ENCODE measurements at places on chromosomes 12 and 14.
A peak's percentile ranks its signal among the peaks of the same experiment; 100 is the strongest.

DNA sequence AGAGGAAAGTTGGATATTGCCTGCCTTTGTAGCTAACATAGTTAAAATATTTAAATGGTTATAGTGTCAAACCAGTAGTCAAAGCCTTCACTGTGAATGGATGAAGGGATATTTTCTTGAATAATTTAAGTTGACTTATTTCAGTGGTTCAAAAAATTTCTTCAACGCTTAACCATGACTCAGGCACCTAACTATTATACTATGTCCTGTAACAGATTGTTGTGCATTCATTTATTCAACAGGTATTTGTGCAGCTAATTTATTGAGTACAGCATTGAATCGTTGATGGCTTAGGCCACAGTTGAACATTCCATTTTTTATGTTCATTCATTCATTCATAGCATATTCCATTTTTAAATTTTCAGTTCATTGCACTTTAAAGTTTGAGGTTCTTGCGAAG, 9.2 kb downstream of the HIF1A start:
- DNase-seq: no peak

GRCh38 chr12:10159280-10159679, 12.7 kb downstream of the OLR1 start:
- no peak for DNase-seq

GRCh38 chr14:92348154-92348553, 25.2 kb downstream of the SLC24A4 start:
- DNase-seq: peak; percentile 83

DNA sequence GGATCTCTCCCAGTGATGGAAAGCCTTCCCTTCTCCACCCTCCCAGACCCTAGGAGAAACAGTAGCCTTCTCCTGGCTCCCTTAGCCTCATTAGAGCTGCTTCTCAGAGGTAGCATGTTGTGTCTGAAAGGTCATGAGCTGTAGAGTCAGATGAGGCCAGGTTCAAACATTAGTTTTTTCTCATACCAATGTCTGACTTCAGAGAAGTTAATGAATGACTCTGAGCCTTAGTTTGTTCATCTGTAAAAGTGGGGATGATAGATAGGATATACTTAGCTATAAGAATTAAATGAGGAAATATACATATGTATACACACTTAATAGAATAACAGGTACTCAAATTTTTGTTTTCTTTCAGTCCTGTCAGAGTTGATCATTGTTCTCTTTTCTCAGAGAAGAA, 523 bp downstream of the SLC6A13 start:
- DNase-seq: no peak

GRCh38 chr12:23084236-23084995, 459.4 kb downstream of the ETNK1 start:
- DNase-seq: peak; percentile 37

DNA sequence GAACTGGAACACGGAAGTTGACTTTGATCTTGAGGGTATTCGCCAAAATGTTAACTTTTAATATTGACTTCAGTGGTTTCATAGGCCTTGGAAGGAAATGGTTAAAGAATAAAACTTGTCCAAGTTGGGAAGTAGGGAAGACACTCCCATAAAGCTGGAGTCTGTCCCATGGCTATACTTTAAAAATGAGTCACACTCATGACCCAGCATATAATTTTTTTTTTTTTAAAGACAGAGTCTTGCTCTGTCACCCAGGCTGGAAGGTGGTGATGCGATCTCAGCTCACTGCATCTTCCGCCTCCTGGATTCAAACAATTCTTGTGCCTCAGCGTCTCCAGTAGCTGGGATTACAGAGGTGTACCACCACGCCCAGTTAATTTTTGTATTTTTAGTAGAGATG, 19.6 kb downstream of the TMPRSS12 start:
- DNase-seq: no peak

- no peak for DNase-seq
Measured at GRCh38 chr14:57038689-57039088, 228.4 kb upstream of the OTX2 start.

DNA sequence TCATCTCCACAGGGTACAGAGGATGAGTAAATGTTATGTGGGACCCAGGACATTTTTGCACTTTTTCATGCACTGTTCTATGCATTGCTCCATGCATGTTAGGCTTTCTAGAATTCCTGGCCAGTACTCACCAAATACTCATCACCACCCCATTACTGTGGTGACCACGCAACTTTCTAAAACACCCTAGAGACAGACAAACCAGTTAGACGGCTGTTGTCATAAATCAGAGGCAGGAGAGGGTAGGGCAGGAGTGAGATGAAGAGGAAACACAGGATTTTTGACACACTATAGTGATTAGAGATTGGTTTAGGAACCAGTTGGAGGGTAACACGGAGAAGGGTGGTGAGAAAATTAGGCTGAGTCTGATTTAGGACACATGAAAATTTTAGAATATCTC, 59.3 kb downstream of the IFNG start:
- DNase-seq: peak; percentile 7

DNA sequence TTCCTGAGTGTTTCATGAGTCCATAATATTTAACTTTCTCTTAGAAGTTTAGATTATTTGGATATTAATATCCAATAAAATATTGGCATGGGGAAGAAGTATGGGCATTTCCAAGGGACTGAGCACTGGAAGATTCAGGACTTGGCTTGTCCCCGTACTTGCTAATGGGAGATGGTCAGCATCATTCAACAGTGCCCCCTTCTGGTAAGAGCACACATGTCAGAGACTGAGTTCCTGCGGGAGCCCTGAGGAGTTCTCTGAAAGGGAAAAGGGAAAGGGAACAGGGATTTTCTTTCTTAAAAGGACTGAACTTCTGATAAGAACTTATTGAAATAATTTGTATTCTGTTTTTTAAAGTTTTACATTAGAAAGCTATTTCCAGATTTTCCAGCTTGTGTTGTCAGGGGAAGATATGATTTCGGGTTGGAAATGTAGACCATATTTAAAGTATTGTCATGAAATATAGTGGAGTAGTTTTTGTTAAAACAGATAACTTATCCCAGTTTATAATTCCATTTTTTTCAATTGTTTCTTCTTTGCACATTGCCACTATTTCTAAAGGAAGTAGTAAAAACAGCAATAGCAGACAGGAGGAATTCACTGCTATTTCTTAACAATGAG, 59.8 kb upstream of the C12orf71 start:
- DNase-seq: peak; percentile 84

DNA sequence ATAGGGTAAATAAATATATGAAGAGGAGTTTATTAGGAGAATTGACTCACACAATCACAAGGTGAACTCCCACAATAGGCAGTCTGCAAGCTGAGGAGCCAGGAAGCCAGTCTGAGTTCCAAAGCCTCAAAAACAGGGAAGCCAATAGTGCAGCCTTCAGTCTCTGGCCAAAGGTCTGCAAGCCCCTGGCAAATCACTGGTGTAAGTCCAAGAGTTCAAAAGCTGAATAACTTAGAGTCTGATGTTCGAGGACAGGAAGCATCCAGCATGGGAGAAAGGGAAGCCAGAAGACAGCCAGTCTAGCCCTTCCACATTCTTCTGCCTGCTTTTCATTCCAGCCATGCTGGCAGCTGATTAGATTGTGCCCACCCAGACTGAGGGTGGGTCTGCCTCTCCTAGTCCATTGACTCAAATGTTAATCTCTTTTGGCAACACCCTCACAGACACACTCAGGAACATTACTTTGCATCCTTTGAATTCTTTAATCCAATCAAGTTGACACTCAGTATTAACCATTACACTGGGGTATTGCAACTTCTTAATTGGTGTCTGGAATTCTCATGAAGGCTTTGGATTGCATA, 736.5 kb upstream of the LMO3 start:
- no peak for DNase-seq

DNA sequence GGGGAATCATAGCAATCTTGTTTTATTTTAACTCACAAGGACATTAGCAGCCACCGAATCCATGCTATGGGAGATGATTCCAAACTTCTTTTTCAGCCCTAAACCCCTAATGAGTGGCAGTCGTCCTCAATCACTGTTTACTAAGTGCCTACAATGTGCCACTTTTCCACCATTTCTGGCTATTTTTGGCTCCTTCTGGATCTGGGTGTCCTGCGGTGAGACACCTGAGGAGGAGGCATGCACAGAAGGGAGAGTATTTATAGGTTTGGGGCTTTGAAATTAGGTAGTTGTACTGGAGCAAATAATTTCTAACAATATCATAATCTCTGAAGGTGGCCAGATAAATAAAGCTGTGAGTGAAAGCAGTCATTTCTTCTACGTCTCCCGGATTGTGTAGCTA, 1125.6 kb downstream of the BCL11B start:
- DNase-seq: no peak

GRCh38 chr12:51829011-51829481, 19.5 kb downstream of the FIGNL2 start:
- no peak for DNase-seq

DNA sequence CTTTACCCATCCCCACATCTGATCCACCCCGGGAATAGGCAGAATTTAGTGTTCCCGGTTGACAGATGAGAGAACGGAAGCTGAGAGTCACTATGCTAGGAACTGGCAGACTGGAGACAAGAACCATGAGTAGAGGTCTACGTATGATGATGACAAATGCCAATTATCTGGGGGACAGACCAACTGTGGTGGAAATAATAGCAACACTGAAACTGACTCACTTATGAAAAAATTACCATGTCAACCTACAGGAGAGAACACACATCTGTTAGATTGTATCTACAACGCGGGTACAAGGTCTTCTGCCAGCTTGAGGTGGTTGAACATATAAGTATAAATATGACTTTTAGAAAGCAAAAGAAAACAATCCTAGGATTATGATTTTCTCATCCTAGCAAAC, 15.4 kb upstream of the SELPLG start:
- no peak for DNase-seq

- no peak for DNase-seq
Measured at GRCh38 chr12:88934163-88934747, 354.0 kb upstream of the KITLG start.

GRCh38 chr12:57243521-57244311, 7.3 kb downstream of the STAC3 start:
- peak; percentile 90 for DNase-seq

DNA sequence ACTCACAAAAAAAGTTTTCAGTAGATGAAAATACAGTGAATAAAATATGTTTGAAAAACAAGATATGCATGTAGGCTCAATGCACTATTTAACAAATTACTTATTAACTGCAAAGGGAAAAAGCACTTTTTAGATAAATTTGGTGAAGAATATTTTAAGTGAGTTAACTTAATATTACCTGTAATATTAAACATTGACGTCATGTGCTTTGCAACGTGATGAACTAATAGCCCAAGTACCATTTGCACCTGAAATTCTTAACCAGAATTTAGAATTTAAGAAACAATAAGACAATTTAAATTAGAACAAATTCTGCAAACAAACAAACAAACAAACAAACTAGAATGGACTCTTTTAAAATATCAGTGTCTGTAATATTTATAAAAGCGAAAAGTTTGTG, 659.0 kb upstream of the NOVA1 start:
- DNase-seq: no peak

- DNase-seq: no peak
Measured at GRCh38 chr12:28164644-28165275, 25.5 kb upstream of the CCDC91 start.

DNA sequence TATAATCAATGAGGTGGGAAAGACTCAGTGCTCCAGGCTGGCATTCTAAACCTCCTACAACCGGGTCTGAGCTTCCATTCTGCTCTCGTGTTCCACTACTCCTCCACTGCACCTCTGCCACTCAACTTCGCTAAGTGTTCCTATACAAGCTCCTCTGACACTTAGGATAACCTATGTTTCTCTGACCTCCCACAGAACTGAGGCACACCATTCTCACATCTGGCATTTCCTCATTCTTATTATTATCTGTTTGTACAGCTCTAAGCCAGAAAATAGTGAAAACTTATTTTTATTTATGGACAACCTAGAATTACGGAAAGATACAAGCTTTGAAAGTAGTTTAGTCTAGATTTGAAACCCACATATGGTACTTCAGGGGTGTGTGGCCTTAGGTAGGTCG, 127.0 kb downstream of the MED13L start:
- DNase-seq: no peak

GRCh38 chr14:104316121-104316722, 177.8 kb downstream of the KIF26A start:
- DNase-seq: no peak

DNA sequence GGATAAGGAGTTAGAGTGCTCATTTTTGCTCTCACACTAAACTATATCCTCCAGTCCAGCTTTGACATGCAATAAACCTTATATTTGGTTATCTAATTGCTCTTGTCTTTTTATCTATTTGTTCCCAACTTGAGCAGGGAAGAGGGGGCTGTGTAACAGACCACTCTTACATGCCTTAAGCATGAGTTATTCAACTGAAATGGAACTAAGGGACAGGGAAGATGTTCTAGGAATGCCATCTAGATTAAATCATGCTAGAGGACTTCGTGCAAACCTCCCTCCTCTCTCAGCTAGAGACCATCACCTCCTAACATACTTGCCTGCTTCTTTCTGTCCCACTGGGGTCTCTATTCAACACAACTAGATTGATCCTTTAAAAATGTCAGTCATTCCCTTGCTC, 20.6 kb downstream of the SPX start:
- no peak for DNase-seq

GRCh38 chr12:106179086-106179485, 40.3 kb upstream of the NUAK1 start:
- peak; percentile 69 for DNase-seq

- DNase-seq: no peak
Measured at GRCh38 chr12:26273811-26274210, 78.4 kb downstream of the SSPN start.

GRCh38 chr12:92926549-92926948, 2.5 kb downstream of the EEA1 start:
- DNase-seq: no peak

DNA sequence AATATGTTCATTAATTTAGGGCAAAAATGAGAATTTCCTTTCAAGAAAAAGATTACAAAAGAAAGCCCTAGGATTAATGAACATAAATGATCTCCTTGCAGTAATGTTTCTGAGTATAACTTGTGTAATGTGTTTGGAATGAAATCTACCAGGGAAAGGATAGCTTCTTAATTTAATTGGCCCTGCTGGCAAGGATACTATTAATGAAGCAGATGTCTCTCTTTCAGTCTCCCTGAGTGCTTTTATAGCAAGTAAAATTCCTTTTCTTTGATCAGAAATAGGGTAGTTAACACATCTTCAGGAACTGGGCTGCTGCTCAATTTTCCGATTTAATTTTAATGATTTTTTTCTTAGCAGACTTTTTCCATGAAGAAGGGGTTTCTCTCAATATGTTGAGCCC, 379.4 kb upstream of the PDE3A start:
- DNase-seq: no peak

DNA sequence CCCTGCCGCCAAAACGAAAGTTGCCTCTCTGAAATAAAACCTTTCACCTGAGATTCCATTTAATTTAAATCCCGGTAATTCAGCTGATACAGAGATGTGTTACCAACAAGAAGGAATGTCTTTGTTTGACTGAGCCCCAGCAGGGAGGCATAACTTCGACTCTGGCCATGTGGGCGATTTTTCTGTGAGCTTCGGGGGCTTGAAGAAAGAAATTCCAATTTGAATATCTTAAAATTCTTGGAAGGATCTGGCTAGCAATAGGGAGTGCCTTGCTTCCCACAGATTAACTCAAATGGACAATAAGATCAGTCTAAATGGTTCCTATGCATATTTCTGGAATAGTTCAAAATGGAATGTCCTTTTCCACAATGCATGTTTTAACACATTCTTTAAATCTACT, 252.5 kb upstream of the TMPO start:
- DNase-seq: no peak

Data from tongue (tissue), 3 donors.